ENCODE measurements at places on chromosomes 6 and 20.

DNA sequence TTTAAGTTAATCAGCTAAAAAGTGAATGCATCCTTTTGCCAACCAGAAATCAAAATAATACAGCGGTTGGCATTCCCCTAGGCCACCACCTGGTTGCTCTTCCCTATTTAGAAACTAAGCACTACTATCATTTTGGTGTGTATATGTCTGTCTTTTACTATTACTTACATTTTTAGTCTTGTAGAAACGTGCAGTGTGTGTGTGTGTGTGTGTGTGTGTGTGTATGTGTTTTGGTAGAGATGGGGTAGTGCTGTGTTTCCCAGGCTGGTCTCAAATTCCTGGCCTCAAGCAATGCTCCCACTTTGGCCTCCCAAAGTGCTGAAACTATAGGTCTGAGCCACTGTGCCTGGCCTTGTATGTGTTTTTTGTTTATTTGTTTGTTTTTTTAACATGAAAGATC lies 27.4 kb downstream of the MYO6 start:
- no peak for DNase-seq

DNA sequence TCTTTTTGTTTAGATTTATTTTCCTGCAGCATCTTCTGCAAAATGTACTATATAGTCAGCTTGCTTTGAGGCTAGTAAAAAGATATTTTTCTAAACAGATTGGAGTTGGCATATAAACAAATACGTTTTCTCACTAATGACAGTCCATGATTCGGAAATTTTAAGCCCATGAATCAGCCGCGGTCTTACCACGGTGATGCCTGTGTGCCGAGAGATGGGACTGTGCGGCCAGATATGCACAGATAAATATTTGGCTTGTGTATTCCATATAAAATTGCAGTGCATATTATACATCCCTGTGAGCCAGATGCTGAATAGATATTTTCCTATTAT lies 3.2 kb downstream of the FOXC1 start:
- DNase-seq, result no peak

- DNase-seq, result no peak
These were observed 183.7 kb upstream of the JAG1 start for GRCh38 chr20:10857352-10858070.

GRCh38 chr6:142702501-142703460 lies 242.2 kb downstream of the HIVEP2 start:
- DNase-seq, result no peak

- no peak for DNase-seq
These were observed 52.3 kb upstream of the HFE start for GRCh38 chr6:26034905-26035304.

DNA sequence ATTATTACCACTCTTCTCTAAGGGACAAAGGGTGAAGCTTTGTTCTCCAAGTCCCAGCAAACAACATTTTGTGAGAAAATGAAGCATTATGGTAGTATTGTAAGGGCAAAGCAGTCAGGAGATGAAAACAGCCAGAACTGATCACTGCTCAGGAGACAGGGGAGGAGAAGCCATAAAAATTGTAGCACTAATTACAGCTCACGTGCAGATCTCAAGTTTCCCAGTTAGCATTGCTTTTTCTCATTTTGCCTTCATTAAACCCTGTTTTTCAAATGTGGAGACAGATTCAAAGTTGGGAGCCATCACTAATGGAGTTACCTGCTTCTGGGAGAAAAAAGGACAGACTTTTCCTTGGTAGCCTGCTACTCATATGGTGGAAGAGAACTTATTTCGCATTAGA lies 210.9 kb upstream of the PDE10A start:
- no peak for DNase-seq

DNA sequence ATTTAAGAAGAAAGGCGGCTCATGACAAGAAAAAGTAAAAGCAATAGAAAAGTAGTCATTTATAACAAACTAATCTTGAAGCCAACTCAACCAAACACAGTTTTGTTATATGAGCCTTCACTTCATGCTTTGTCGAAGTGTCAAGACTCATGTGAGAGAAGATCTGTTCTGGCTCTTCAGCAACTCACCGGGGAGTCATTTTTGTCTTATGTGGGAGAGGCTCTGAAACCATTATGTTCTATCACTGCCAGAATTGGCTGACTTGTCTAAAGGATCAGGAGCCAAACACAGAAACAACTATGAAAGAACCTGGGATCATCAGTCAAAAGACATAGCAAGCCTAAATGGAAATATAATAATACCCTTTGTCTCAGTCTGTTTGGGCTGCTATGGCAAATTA lies 105.2 kb downstream of the CDK19 start:
- DNase-seq, result no peak

DNA sequence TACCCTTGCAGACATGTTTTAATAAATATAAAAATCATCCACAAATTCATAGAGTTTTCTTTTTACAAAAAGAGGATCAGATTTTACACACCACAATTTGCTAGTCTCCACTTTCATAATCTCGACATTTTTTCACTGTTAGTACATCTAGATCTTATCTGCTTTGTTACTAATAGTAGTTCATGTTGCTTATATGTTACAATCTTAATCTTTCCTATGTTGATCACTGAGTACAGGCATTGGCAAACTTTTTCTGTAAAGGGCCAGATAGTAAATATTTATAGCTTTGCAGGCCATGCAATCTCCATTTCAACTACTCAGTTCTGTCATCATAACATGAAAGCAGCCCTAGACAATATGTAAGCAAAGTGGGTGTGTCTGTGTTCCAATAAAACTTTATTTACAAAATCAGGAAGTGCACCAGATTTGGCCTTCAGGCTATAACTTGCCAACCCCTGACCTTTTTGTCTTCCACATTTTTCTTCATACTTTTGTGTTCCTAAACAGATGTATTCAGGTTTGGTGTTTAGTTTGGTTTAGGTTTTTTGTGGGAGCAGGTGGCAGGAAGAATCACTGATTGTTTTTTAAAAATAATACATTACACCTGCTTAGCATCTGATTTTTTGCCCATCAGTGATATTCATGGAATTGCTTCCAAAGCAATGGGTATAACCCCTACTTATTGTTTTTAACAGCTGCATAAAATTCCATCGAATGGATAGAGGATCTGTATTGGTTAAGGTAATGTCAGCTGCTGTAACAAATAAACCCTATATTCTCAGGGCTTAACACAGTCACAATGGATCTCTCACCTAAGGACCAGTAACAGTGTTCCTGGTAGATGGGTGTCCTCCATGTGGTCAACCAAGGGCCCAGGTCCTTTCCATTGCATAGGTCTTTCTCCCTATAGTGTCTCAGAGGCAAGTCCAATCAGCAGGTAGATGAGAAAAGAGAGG lies 61.2 kb downstream of the EYA2 start:
- no peak for DNase-seq

- DNase-seq, result no peak
These were observed 5.3 kb upstream of the CCM2L start for GRCh38 chr20:32004963-32005362.

GRCh38 chr6:30152016-30152673 lies 8.9 kb downstream of the TRIM10 start:
- no peak for DNase-seq

- DNase-seq, result no peak
These were observed 18.7 kb downstream of the IL20RA start for GRCh38 chr6:137025786-137026730.

- DNase-seq, result no peak
These were observed 1414.1 kb upstream of the EYS start for GRCh38 chr6:67121115-67121514.

- no peak for DNase-seq
These were observed 136.8 kb upstream of the TCF21 start for GRCh38 chr6:133752129-133752528.

GRCh38 chr20:24653306-24653705 lies 183.9 kb downstream of the SYNDIG1 start:
- no peak for DNase-seq

GRCh38 chr6:90701146-90701781 lies 114.4 kb upstream of the MAP3K7 start:
- no peak for DNase-seq

DNA sequence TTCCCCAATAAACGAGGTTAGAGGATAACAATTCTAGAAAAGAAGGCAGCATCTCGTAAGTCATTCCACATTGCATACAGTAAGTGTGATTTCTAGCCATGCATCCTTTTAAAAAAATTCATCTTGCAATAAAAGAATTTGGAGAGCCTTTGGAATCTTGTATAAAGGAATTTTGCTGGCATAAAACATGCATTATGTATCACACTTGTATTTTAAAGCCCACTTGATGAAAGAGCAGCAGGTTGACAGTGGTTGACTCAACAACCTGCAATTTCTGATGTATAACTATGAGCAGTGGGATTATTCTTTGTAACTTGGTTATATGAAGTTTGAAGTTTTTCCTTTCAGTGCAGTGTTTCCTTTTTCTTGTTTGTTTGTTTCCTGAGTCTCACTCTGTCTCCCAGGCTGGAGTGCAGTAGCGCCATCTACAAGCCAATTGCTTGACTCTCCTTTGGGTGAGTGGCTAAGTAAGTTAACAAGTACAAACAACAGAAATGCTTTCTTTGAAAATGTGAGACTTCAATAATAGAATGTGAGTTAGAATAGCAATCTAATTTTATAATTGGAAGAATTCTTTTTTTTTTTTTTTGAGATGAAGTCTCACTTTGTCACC lies 39.9 kb downstream of the JARID2 start:
- no peak for DNase-seq

DNA sequence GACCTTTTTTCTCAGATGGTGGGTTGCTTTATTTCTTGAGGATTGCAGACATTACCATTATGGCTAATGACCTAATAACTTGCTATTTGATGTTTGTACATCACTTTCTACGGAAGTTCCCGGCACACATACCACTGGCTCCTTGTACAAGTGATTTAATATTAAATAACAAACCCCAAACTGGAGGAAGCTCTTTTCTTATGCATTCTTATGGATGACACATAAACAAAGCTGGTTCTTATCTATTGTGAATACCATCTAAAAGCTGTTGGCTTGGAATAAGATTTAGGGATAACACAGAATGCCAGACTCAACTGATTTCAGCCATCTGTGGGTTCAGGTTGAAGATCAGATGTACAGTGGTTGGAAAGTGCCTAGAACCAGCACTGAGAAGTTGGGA lies 272.6 kb downstream of the TSHZ2 start:
- no peak for DNase-seq

GRCh38 chr6:34601706-34602105 lies 45.6 kb upstream of the SPDEF start:
- DNase-seq, result no peak

DNA sequence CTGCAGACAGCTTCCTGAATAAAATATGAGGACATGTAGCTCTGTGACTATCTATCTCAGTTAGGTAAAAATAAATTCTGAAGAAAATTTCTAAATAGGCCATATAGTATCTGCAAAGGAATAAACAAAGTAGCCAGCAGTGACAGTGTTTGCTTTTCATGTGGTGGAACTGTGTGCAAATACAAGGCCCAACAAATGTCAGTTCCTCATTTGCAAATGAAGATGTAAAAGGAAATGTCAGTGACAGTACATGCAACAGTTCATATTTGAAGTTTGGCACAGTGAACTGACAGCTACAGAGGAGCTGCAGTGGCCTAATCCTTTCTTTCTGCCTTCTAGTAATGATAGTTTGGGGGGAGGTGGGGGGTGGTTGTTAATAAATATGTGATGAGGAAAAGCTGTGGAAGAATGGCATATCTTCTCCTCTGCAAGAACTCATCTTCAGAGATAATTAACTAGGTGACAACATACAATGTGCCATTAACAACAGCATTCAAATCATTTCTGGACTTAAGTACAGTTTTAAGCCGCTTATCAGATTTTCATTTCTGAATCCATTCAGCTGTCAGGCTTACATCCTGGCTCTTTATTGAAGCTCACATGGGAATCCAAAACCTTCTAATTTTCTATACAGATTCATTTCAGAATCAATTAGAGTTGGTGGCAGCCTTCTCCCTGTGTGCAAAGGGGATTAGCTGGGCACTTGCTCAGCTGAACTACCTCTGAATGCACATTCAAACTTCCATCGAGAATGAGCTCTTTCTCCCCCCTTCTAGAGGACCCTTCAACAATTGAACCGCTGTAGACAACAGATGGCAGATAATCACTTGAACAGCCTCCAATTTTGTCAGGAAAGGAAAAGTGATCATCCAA lies 1059.0 kb upstream of the EPHA7 start:
- DNase-seq, result no peak

DNA sequence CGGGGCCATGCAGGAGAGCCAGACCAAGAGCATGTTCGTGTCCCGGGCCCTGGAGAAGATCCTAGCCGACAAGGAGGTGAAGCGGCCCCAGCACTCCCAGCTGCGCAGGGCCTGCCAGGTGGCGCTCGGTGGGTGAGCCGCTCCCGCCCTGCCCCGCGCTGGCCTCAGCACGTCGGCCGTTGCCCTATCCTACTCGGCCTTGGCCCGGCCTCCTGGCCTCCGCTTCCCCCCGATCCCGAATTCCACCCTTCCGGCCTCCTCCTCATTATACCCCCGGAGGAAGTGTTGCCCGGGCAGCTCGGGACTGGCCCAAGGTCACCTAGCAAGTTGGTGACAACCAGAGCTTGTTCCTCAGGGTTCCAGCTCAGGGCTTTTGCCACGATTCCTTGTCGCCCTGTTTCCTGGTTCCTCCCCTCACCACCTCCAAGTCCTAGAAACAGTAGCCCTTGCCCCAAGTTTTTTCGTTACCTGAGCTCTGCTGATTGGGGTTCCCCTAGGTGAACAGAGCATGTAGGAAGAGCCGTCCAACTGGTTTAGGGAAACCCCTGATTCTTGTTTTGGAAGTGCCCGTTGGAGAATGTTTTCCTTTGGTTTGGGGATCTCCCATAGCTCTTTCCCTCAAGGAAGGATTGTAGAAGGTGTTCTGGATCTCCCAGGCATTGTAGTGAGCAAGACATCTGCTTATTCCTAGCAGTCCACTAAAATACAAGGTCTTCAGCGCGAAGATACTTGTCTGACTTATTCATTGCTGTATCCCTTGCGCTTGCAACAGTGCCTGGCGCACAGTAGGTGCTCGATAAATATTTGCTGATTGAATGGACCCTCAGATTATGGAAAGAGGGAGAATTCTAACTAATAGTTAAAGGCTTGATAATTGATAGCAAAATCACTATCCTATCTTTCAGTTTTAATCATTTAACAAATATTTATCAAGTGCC lies 641 bp downstream of the ARFGEF2 start:
- DNase-seq, result peak; percentile 13

GRCh38 chr6:14959324-14959885 lies 286.5 kb upstream of the JARID2 start:
- DNase-seq, result no peak

DNA sequence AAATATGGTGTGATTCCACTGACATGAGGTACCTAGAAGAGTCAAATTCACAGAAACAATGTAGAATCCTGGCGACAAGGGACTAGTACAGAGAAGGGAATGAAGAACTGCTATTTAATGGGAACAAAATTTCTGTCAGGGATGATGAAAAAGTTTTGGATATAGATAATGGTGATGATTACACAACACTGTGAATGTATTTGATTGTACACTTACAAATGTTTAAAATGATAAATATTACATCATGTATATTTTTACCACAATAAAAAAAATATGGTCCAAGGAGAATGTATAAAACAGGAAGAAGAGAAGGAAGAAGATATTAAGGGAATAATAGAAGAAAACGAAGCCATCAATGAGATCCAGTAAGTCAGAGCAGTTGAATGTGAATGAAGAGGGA lies 8.4 kb upstream of the E2F3 start:
- no peak for DNase-seq

All from stimulated activated CD4-positive, alpha-beta T cell treated with anti-CD3 and anti-CD28 coated beads, TNF-alpha, amount 100 ng/mL, for 1 hour (primary cell).